ENCODE measurements at places on chromosomes 7 and 10.

- no peak for DNase-seq
Observed at GRCh38 chr7:130409712-130410072, 29.4 kb downstream of the CPA1 start.

GRCh38 chr10:43775384-43775783 is 126.7 kb upstream of the ZNF32 start:
- DNase-seq: no peak

- DNase-seq: no peak
Observed at GRCh38 chr7:129431911-129432643, 2.2 kb upstream of the STRIP2 start.

DNA sequence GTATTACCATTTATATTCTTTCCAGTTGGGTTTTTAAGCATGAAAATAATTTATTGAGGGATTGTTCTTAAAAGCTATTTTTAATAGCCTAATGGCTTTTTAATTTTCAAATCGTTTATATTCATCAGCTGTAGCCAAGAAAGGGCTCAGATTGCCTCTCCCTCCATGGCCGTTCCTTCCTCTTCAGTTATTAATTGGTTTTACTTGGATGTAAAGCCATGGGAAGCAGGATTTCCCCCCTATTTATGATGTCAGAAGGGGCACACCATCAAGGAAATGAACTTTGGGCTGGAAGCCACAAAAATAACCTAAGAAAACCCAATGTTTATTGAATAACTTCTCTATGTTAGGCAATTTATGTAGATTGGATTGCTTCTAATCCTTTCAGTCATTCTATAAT is 656.3 kb downstream of the TYW1 start:
- DNase-seq: no peak

- no peak for DNase-seq
Observed at GRCh38 chr10:110946496-110946895, 27.1 kb downstream of the SHOC2 start.

DNA sequence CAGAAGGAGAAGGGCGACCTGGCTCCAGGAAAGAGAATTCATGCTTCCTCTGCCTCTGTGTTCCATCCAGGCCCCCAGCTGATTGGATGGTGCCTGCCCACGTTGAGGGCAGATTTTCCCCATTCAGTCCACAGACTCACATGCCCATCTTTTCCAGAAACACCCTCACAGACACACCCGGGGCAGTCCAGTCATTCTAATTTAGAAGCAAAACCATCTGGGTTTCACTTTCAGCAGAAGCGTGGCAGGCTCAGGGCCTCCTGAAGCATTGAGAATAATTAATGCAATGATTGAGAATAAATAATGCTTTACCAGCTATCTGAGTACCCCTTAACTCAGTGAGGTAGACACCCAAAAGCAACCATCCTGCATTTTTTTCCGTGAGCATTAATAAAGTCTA is 30.2 kb upstream of the CREB5 start:
- DNase-seq: no peak

DNA sequence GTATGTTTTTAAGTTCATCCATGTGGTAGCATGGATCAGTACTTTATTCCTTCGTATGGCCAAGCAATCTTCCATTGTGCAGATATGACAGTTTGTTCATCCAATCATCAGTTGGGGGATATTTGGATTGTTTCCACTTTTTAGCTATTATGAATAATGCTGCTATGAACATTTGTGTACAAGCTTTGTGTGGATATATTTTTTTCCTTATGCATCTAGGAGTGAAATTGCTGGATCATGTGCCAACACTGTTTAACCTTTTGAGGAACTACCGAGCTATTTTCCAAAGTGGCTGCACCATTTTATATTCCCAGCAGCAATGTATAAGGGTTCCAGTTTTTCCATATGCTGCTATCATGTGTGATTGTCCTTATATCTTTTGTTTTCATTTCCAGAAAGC is 140.1 kb downstream of the HIBADH start:
- no peak for DNase-seq

DNA sequence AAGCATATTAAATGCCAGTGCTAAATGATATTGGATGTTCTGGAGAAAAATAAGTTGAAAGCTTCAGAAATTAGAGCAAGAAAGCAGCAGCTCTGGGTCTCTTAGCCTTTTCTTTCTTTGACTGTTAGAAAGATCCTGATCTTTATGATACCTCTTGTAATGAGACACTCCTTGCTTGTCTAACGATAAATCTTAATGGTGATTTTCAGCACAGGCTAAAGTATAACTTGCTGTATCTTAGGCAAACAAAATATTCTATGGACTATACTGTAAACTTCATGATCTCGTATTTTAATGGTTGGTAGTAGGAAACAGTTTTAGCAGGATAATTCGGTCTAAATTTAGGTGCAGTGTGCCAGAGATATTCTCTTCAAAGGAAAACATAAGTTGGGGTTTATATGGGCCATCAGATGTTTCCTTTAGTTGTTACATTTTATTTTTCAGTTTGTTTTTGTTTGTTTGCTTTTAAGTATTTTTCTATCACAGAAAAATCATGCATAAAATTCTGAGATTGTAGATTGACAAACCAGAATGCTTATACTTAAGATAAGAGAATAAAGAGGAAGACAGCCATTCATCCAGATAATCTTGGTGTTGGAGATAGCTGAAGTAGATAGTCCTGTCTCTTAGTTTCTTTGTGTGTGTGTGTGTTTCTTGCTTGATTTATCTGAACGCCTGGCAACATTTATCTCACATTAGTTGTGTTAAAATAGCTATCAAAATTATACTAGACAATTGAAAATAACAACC is 4.7 kb downstream of the CASD1 start:
- DNase-seq: no peak

DNA sequence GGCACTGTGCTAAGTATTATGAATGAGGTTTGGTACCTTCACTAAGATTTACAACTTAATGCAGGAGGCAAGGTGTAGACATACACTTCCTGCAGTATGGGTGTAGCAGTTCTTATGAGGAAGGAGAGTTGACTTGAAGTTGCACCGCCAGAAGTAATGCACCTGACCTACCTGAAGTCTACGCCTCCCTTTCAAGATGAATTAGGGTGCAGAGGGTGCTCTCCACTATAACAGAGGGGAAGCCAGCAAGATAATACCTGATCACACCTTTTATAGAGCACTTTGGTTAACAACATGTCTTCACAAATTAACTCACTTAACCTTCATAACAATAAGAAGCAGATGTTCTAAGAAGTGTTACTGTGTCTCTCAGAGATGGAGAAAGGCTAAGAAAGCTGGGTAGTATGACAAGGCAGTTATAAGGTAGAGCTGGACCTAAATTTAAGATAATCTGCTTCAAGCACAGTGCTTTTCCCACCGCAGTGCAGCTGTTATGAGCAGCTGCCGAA is 552 bp upstream of the RAB18 start:
- no peak for DNase-seq

DNA sequence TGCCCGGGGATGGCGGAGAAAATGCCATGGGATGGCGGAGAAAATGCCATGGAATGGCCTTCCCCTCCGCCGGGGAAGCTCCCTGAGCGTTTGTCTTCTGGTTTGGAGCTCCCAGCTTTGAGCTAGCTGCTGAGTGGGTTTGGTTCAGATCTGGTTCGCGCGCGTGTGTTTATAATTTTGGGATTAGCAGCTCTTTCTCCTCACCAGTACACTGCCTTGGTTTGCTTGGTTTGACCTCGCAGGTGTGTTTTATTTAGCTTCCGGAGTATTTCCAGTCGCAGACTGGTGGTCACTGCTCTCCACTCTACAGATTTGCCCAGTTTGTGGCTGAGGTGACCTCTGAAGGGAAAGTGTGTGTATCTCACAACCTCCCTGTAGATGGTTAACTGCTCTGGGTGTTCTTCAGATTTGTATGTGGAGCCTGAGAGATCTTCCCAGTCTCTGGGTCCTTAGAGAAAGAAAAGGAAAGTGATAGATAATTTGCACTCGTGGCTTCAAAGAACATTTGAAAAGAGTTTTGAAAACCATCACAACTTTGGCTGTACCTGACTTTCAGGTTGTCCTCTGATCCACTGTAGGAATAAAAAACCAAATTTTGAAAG is 597 bp downstream of the ZNF277 start:
- DNase-seq: no peak

- DNase-seq: no peak
Observed at GRCh38 chr7:50226669-50227068, 77.8 kb upstream of the IKZF1 start.

DNA sequence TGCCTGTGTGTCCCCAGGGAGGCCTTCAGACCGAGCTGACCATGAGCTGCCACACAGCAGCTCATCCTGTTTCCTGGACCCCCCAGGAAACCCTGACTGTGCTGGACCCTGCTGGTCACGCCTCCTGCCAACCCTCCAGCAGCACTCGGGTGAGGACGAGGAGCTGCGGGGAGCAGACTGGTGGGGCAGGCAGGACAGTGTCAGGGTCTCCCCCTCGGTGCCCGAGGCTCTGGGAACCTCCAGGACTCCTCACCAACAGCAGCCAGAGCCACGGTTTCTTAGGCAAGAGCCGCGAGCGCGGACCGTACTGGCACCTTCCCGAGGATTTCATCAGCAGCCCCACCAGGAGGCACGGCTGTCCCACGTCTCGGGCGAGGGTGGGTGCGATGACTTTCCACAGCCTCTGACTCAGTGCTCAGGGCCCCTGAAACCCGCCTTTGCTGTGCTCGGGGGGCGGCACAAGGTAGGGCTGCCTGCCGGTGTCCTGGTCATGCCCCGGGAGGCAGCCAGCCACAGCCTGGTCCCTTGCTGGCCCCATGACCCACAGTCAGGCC is 186.9 kb downstream of the ELFN1 start:
- no peak for DNase-seq

- no peak for DNase-seq
Observed at GRCh38 chr7:17333221-17333620, 34.8 kb downstream of the AHR start.

GRCh38 chr10:74825371-74826141 is 844 bp upstream of the KAT6B start:
- no peak for DNase-seq

DNA sequence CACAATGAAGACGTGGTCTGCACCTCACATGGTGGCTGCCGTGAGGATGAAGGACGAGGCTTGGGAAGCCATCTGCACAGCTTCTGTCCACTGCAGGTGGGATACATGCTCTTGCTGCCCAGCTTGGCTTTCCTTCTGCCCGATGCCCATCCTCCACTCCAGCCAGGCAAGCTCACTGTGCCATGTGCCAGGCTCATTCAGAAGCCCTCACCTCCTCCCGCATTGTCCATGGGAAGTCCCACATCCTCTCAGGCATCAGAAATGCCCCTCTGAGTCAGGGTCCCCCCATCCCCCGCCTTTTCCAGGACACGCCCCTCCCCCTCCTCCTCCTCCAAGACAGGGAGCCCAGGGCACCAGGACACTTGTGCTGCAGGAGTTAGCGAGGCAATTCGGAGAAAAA is 4.6 kb upstream of the NOM1 start:
- no peak for DNase-seq

GRCh38 chr10:34380856-34381255 is 434.2 kb downstream of the PARD3 start:
- no peak for DNase-seq

DNA sequence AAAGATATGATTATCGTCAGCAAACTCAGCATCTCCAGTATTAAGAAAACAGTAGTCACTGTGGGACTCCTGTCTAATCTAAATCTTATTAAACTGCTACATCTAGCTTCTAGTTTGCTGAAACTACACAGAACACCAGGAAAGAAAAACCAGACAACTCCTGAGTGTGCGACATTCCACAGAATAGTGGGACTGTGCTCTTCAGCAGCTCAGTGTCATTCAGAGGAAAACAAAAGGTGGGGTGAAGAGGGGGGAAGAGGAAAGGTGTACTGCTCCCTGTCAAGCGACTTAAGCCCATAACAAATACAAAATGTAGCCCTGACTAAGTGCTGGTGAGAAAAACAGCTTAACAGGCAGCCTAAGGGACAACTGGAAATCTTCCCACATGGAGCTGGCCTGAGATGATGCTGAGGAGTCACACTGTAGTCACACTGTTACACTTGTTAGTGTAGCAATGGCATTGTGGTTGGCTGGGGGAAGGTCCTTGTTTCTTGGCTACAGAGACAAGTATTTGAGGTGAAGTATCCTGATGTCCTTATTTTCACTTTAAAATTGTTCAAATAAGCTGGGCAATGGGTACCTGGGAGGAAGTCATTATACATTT is 135.5 kb downstream of the USP6NL start:
- DNase-seq: no peak

DNA sequence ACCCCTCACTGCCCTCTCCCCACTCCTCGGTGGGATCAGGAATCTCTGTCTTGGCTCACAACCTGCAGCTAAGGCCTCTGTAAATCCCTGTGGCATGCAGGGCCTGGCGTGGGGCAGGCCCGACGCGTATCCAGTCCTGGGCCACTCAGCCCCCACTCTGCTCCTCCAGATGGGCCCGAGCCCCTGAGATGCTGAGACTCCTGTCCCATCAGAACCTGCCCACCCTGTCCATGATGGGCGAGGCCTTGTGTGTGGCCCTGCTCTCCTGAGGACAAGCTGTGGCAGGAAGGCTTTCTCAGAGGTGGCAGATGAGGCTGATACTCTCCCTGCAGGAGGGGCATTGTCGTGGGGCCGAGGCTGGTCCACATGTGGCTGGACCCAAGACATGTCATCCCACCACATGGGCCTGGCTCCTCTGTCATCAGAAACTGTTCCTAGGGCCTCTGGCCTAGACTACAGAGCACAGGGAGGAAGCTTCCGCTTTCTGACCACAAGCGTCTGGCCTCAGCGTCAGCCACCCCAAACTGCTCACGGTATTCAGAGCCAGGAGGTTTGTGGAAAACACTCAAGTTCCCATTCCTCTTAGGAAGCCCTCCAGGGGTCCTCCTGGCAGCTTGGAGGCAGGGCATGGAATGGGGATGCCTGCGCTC is 6.0 kb downstream of the ALOX5 start:
- no peak for DNase-seq

- no peak for DNase-seq
Observed at GRCh38 chr7:132082394-132082793, 493.9 kb downstream of the PLXNA4 start.

- no peak for DNase-seq
Observed at GRCh38 chr7:55233001-55233400, 132.1 kb upstream of the LANCL2 start.

DNA sequence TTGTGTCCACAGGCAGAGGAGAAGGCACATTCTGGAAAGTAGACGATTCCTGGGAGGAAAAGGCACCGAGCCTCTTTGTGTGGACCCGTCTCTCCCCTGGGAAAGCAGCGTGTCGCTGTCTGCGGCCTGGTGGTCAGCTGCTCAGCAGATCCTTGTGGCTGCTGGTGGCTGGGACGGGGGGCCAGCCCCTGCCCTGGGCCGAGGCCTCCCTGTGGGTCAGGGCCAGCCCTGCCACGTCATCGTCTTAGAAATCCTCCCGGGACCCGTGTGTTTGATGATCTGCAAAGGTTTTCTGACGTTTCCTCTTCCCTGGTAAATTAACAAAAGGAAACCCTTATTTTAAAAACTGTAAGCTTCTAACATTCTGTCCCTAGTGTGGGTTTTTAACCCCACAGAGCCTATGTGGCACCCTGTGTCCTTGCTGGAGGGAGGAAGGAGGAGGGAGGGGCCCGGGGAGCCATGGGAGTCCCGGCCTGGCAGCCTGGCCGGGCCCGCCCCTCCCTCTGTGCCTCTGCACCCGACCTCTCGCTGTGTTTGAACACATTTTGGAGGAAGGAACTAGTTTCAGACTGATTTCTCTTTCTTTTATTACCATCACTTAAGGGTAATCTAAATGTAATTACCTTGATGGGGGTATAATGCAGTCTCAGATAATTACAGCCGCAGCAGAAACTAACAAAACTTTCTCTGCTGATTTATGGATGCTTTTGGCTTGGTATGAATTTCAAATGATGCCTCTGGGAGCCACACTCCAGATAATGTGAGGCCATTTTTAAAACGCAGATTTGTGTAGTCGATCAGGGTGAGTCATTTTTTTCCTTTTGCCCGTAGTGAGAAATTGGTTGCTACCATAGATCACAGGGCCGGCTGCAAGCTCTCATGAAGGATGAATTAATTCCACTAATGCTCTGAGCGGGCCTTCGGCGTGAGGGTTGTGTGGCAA is 85.5 kb downstream of the NKX6-2 start:
- DNase-seq: no peak
